ENCODE measurements at places on chromosomes 4 and X.

GRCh38 chr4:37998226-37998625 lies 38.0 kb downstream of the PTTG2 start:
- no peak for DNase-seq
- no peaks in the 10 kb centered on the region for H3K4me1 ChIP-seq
- H3K36me3 ChIP-seq = no peaks in the 10 kb centered on the region
- no peak overlapping the region for H3K27ac ChIP-seq
- no peaks in the 10 kb centered on the region for H3K27me3 ChIP-seq

GRCh38 chr4:70522626-70523025 lies 4.3 kb downstream of the AMTN start:
- no peak overlapping the region for H3K27ac ChIP-seq
- H3K4me1 ChIP-seq = no peaks in the 10 kb centered on the region
- no peak overlapping the region for H3K4me3 ChIP-seq
- H3K36me3 ChIP-seq = no peaks in the 10 kb centered on the region

DNA sequence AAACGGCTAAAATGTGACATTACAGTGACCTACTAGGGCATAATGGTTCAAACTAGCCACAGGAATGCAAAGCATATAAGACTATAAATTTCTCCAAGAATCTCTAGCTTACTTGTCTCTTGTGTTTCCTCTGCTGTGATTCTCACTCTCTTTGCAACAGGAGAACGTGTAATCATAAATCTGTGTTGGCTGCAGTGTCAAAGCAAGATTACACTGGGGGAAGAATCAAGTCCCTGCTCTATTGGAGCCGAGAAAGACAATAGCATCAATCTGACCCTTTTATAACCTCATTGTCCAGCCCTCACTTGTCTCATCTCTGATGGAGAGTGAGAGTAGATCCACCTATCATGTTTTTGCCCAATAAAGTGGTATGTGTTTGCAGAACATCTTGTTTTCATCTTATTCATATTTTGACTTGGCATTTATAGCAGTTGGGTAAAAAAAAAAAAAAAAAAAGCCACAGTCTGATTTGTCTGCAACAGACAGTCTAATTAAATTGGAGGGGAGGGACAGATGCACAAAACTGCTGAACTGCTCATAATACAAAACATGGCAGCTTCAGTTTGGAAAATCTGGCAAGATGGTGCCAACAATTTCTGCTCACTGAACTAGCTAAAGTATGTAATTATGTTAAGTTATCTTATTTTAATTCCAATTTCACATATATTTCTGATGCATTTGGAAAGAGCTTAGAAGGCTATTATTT lies 165.0 kb upstream of the GABRA2 start:
- no peak overlapping the region for H3K4me3 ChIP-seq
- H3K4me1 ChIP-seq = no peaks in the 10 kb centered on the region
- H3K27me3 ChIP-seq = no peaks in the 10 kb centered on the region
- H3K27ac ChIP-seq = no peak overlapping the region
- H3K36me3 ChIP-seq = no peaks in the 10 kb centered on the region

DNA sequence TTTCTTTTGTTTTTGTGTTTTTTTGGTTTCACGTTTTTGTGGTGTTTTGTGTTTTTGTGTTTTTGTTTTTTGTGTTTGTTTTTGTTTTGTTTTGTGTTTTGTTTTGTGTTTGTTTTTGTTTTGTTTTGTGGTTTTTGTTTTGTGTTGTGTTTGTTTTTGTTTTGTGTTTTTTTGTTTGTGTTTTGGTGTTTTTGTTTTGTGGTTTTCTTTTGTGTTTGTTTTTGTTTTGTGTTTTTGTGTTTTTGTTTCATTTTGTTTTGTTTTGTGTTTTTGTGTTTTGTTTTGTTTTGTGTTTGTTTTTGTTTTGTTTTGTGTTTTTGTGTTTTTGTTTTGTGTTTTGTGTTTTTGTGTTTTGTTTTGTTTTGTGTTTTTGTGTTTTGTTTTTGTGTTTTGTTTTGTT lies 20.9 kb downstream of the CSF2RA start:
- no peak overlapping the region for H3K27ac ChIP-seq
- no peak overlapping the region for H3K4me3 ChIP-seq
- H3K4me1 ChIP-seq = no peaks in the 10 kb centered on the region
- H3K36me3 ChIP-seq = no peaks in the 10 kb centered on the region
- no peak for DNase-seq

- no peak for DNase-seq
- no peaks in the 10 kb centered on the region for H3K4me1 ChIP-seq
- H3K27ac ChIP-seq = no peak overlapping the region
- H3K27me3 ChIP-seq = no peaks in the 10 kb centered on the region
- no peak overlapping the region for H3K4me3 ChIP-seq
- H3K36me3 ChIP-seq = no peaks in the 10 kb centered on the region
Observed at GRCh38 chr4:5471691-5472090, 236.7 kb downstream of the EVC2 start.

DNA sequence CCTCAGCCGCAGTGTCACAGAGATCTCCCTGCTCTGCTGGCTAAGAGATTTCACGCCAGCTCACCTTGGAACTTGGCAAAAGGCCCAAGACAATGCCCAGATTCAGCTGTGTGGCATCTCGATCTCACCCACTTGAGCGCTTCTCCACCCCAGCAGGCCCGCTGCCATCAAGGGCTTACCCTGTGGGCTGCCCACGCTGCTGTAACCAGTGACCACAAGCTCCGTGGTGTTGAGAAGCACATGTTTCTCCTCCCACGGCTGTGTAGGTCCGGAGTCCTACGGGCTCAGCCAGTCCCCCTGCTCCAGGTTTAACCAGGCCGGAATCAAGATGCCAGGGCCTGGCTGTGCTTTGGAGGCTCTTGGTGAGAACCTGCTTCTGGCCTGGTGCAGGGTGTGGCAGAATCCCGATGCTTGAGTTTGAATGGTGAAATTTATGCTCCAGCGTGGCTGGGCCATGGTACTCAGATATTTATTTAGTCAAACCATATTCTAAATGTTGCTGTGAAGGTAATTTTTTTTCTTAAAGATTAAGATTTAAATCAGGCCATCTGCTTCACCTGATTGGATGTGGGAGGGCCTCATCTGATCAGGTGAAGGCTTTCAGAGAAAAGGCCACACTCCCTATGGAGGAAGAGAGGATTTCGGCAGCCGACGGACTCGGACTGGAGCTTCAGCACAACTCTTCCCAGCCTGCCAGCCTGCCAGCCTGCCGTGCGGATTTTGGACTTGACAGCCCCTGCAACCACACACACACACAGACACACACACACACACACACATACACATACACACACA lies 24.8 kb upstream of the ADRA2C start:
- DNase-seq = no peak
- H3K4me1 ChIP-seq = no peaks in the 10 kb centered on the region
- no peaks in the 10 kb centered on the region for H3K27me3 ChIP-seq
- H3K4me3 ChIP-seq = no peak overlapping the region

- no peaks in the 10 kb centered on the region for H3K36me3 ChIP-seq
- H3K4me3 ChIP-seq = peak overlapping the region; percentile 22
- H3K27ac ChIP-seq = no peak overlapping the region
- H3K27me3 ChIP-seq = no peaks in the 10 kb centered on the region
- DNase-seq = no peak
- H3K4me1 ChIP-seq = peaks cover 46% of the 10 kb centered on the region
Observed at GRCh38 chr4:80489798-80490197, 154.3 kb downstream of the CFAP299 start.

DNA sequence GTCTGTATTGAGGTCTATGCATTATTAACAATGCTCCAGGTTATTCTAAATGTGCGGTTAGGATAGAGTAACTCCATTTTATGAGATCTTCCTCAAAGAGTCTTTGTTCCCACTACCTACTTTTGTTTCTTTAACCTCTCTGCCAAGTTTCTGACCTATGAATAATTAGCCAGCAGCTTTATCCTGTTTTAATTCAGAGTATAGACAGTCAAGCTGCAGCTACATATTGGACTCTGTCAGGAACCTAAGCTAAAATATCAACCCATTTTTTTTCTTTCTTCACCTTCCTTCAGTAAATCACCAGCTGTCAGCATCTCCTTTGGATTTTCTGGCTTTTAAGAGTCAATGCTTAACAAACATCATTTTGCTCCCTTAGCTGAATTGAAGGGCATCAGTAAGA lies 72.3 kb downstream of the TMEM47 start:
- no peak overlapping the region for H3K4me3 ChIP-seq
- H3K4me1 ChIP-seq = no peaks in the 10 kb centered on the region
- no peaks in the 10 kb centered on the region for H3K27me3 ChIP-seq
- H3K27ac ChIP-seq = no peak overlapping the region
- no peak for DNase-seq
- H3K36me3 ChIP-seq = no peaks in the 10 kb centered on the region

DNA sequence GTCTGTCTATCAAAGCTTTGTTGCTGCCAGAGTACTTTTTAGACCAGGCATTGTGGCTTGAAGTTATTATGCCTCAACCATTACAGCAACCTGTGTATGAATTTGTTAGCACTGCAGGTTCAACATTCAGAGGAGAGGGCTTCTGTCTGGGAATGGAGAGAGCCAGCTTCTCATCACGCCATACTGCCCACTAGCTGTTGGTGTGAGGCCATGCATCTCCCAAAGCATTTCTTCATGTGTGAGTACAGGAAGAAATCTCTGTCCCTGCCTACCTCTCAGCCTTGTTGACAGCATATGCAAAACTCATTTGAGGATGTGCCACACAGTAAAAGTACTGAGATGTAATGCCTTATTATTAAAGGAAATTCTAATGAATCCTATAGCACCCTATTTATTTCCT lies 76.9 kb upstream of the PPARGC1A start:
- no peaks in the 10 kb centered on the region for H3K36me3 ChIP-seq
- no peak overlapping the region for H3K27ac ChIP-seq
- H3K27me3 ChIP-seq = no peaks in the 10 kb centered on the region
- no peak overlapping the region for H3K4me3 ChIP-seq
- no peaks in the 10 kb centered on the region for H3K4me1 ChIP-seq

DNA sequence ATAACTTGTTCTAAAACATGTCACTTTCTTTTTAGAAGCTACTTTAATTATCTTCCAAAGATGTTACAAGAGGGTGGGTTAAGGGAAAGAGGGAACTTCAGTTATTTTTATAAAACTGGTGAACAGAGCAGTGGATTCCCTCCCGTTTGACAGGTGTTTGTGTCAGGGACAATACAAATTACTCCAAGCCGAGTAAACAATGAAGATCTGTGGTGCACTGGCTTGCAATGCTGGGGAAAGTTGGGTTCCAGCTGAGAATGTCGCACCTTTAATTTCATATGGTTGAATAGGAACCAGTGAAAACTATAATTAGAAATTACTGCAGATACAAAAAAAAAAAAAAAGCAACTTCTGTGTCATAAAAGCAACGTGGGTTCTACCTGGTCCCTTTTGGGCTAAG lies 98.6 kb upstream of the TTC29 start:
- H3K27ac ChIP-seq = no peak overlapping the region
- no peak overlapping the region for H3K4me3 ChIP-seq
- no peaks in the 10 kb centered on the region for H3K4me1 ChIP-seq

- H3K27me3 ChIP-seq = no peaks in the 10 kb centered on the region
- DNase-seq = no peak
- H3K4me3 ChIP-seq = no peak overlapping the region
- no peaks in the 10 kb centered on the region for H3K4me1 ChIP-seq
- no peaks in the 10 kb centered on the region for H3K36me3 ChIP-seq
- no peak overlapping the region for H3K27ac ChIP-seq
Observed at GRCh38 chr4:16045687-16046086, 38.1 kb downstream of the PROM1 start.

DNA sequence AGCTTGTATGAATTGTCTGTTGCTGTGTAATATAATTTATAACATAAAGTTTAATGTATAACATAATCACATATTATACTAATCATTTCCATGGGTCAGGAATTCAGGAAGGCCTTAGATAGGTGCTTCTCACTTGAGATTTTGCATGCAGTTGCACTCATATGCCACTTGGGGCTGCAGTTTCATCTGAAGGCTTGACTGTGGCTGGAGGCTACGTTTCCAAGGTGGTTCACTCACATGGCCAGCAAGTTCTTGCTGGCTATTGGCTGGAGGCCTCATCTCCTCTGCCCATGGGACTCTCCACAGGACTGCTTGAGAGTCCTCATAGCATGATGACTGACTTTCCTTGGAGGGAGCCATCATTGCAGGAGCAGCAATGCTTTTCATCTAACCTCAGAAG lies 53.4 kb upstream of the STX18 start:
- H3K36me3 ChIP-seq = no peaks in the 10 kb centered on the region
- H3K27me3 ChIP-seq = no peaks in the 10 kb centered on the region
- no peak overlapping the region for H3K4me3 ChIP-seq
- DNase-seq = no peak

GRCh38 chr4:1772853-1773538 lies 20.1 kb upstream of the FGFR3 start:
- no peaks in the 10 kb centered on the region for H3K36me3 ChIP-seq
- no peak overlapping the region for H3K4me3 ChIP-seq
- H3K27me3 ChIP-seq = no peaks in the 10 kb centered on the region
- H3K4me1 ChIP-seq = no peaks in the 10 kb centered on the region
- no peak overlapping the region for H3K27ac ChIP-seq

- peaks cover 31% of the 10 kb centered on the region for H3K4me1 ChIP-seq
- DNase-seq = no peak
- no peaks in the 10 kb centered on the region for H3K27me3 ChIP-seq
- H3K4me3 ChIP-seq = peak overlapping the region; percentile 87
Observed at GRCh38 chr4:173333658-173334084, 487 bp downstream of the HMGB2 start.
